ENCODE measurements at places on chromosomes 3 and 15. TPM values are rescaled to one million over a fixed set of nuclear protein-coding genes. Genes with fewer than 3 reads are reported as not detected.

Gene CFAP20DC
- 2.8 TPM for total RNA-seq

Gene LCTL
- total RNA-seq = 6.4 TPM

Gene CHMP2B
- total RNA-seq = 56.5 TPM

Gene PPM1L
- 17.3 TPM for total RNA-seq

Gene SAMMSON
- total RNA-seq = not detected

Gene AADAC
- total RNA-seq = not detected

Gene TMEM158
- 35.5 TPM for total RNA-seq

Gene MEF2A
- 22.5 TPM for total RNA-seq

Gene EMC7
- 39.0 TPM for total RNA-seq

Gene SCAMP5
- 51.8 TPM for total RNA-seq

Gene HCLS1
- total RNA-seq = 0.86 TPM

Gene GPR160
- total RNA-seq = 16.7 TPM

Gene CYB561D2
- total RNA-seq = 9.9 TPM

Gene BLM
- 45.6 TPM for total RNA-seq

Gene MEX3B
- total RNA-seq = 15.9 TPM

Gene C3orf49
- not detected for total RNA-seq

Gene LSAMP
- total RNA-seq = 3.8 TPM

Gene PLSCR2
- total RNA-seq = not detected

Gene CCDC13
- total RNA-seq = not detected

Gene CAPN3
- 0.75 TPM for total RNA-seq

Gene PLCH1
- total RNA-seq = 17.4 TPM

Gene IL20RB
- total RNA-seq = 2.6 TPM

Gene POPDC2
- 0.19 TPM for total RNA-seq

Gene TTC21A
- 2.8 TPM for total RNA-seq

Gene INKA1
- 1.8 TPM for total RNA-seq

Gene RCCD1
- 18.8 TPM for total RNA-seq

Gene CEMIP
- 0.60 TPM for total RNA-seq

Gene C2CD4B
- 0.73 TPM for total RNA-seq

Gene SLC24A5
- not detected for total RNA-seq

Gene AMOTL2
- total RNA-seq = 60.3 TPM

Gene TICRR
- 37.3 TPM for total RNA-seq

Gene CYP1A2
- total RNA-seq = not detected
